Transverse colon (tissue), 4 donors: ENCODE measurements at places on chromosomes 7 and 10. TPM values are rescaled to one million over a fixed set of nuclear protein-coding genes. Genes with fewer than 3 reads are reported as not detected.

Gene UNCX
- total RNA-seq = not detected

Gene OSBPL3
- total RNA-seq = 7.6 TPM

Gene RUFY2
- 22.5 TPM for total RNA-seq

GRCh38 chr7:11538751-11539299, 293.2 kb downstream of the THSD7A start:
- no peaks in the 10 kb centered on the region for H3K4me1 ChIP-seq
- no peak overlapping the region for H3K4me3 ChIP-seq
- H3K36me3 ChIP-seq = no peaks in the 10 kb centered on the region
- H3K27ac ChIP-seq = no peak overlapping the region

DNA sequence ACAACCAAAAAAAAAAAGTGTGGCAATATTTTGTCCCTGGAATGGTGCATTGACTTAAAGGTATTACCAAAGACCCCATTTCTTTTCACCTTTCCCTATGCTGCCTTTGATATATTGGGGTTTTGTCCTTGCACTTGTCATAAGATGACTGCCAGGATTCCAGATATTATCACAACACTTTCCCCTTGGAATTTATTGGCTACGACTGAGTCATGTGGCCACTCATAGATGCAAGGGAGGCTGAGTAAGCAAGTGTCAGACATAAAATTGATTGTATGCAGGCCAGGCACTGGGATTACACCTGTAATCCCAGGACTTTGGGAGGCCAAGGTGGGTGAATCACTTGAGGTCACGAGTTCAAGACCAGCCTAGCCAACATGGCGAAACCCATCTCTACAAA, 83.6 kb downstream of the PPP1R3C start:
- no peaks in the 10 kb centered on the region for H3K4me1 ChIP-seq
- H3K27me3 ChIP-seq = no peaks in the 10 kb centered on the region
- H3K36me3 ChIP-seq = no peaks in the 10 kb centered on the region

Gene MEST
- 4.0 TPM for total RNA-seq
